ENCODE measurements at places on chromosomes 2 and 18.
A peak's percentile ranks its signal among the peaks of the same experiment; 100 is the strongest.

DNA sequence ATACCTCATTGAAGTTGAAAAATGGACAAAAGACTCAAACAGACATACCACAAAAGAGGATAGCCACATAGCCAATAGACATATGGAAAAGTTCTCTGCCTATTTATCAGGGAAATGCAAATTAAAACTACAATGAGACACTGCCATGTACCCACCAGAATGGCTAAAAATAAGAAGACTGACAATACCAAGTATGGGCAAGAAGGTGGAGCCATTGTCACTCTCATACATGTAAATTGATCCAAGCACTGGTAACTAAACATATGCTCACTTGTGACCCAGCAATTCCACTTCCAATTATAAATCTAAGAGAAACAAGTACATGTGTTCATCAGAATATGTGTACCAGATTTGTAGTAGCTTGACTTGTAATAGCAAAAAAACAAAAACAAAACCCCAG, 4.6 kb downstream of the LOXHD1 start:
- no peak for DNase-seq

- DNase-seq, result no peak
Observed at GRCh38 chr18:61502472-61502871, 169.2 kb downstream of the CDH20 start.

- no peak for DNase-seq
Observed at GRCh38 chr2:129502781-129503180, 476.7 kb upstream of the RAB6C start.

DNA sequence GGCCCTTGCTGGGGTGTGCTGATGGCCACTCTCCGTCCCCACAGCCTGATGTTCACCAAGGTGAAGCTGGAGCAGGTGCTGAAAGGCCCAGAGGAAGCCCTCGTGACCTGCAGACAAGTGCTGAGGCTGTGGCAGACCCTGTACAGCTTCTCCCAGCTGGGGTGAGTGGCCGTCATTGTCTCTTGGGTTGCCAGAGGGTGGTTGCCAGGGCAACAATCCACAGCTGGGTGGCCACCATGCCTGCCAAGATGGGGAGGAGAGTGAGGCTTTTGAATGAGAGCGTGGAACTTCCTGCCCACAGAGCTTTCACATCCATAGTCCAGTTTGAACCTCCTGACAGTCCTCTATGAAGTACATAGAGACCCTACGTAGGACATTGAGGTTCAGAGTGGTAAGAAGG, 108.8 kb downstream of the STPG4 start:
- no peak for DNase-seq

DNA sequence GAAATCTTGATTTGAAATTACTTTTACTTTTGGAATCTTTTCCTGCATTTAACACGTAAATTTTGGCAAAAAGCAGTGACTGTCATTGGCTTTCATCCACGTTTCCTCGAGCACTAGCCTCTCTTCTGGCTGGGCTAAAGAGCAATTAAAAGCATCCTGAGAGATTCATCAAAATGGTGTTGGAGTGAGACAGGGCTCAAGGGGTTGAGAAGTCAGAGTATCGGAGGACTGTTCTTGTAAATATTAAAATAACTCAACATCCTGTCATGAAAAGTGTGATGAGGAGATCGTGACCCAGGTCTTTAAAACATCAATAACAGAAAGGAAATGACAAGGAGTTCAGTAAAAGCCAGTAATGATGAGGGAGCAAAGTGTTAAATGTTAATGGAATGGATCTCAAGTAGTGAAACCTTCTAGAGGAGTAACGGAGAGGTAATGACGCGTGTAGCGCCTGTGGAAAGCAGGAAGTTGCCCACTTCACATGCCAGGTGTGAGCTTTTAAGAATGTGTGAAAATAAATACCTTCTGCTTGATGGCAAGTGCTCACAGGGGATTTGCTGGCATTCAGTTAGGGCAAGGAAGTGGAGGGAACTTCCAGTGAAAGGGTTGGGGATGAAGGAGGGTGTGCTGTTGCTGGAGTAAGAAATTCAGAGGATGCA, 754.4 kb downstream of the ADCYAP1 start:
- DNase-seq, result no peak

GRCh38 chr2:191607096-191607495, 70.8 kb upstream of the NABP1 start:
- no peak for DNase-seq

DNA sequence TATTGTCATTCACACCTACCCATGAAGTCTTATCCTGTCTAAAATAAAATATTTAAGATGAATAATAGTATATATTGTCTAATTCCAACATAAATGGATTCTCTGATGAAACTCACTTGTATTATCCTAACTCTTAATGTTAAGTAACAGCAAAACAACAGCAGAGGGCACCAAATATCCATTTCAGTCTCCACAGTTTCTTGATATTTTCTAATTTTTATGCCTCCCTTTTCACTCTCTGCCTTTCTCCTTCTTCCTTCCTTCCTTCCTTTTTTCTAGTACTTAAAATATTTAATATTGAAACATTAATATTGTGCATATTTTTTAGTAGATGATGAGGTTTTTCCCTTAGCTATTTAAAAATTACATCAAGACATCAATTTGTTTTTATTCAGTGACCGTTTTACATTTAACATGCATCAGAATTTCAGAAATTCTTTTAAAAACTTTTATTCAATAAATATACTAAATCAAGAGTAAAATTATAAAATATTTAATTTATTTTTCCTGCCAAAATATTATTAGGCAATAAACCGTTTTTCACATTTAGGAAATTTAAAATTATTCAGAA, 97.6 kb downstream of the WDR7 start:
- no peak for DNase-seq

DNA sequence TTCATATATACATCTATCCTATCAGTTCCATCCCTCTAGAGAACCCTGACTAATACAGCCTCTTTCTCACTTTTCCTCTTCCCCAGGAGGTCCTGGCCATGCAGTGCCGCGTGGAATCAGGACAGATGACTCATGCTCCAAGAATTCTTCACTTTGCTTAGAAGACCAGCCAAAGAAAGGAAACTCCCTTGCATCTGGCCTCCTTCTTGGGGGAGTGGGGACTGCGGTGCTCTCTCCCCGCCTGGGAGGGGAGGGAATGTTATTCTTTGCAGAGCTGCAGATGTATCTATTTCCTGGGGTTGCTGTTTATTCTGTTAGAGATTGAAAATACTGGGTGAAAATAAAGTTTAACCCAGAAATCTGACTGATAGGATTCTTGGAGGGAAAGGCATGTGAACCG, 111.5 kb upstream of the SH3BP4 start:
- DNase-seq, result no peak

DNA sequence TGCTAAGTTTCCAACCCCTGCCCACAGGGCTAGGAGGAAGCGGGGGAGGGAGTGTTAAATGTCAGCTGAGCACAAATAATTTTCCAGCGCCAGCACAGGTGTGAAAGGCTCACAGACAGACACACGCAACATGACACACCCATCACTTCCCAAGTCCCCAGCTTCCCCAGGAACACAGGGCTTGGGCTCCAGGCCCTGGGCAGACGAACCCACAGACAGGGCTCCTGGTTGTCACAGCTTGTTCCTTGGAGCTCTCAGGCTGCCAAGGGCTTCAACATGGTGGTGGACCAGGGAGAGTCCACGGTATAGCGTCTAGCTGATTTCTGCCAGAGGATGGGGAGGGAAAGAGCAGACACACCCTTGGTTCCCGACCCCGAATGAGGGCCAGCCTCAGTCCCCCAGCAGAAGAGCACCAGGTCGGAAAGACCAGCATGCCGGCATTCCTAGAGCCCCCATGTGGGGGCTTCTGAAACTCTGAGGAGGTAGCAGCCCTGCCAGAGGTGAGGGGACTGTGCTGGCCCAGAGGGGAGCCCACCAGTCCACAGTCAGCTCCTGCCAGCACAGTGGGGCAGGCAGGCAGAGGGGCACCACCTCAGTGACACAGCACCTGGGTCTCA, 1.9 kb downstream of the DUSP2 start:
- no peak for DNase-seq

GRCh38 chr18:70365361-70365760, 76.5 kb downstream of the SOCS6 start:
- DNase-seq, result no peak

DNA sequence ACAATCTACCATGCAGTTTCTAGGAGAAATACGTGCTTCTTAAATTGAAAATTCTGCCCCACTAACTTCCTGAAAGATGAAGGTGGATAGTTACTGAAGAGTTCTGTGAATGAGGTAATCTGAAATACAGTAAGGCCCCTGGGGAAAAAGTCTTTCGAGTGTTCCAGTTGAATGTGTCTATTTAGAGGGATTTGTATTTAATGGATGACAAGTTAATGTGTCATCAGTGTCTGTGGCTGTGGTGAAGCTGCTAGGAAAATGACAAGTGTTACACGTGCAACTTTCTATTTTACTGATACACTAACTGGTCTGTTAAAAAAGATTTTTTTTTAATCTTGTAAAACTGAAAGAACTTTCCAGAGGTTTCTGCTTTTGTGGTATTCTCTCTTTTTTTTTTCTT, 384.6 kb downstream of the STK39 start:
- DNase-seq, result no peak

DNA sequence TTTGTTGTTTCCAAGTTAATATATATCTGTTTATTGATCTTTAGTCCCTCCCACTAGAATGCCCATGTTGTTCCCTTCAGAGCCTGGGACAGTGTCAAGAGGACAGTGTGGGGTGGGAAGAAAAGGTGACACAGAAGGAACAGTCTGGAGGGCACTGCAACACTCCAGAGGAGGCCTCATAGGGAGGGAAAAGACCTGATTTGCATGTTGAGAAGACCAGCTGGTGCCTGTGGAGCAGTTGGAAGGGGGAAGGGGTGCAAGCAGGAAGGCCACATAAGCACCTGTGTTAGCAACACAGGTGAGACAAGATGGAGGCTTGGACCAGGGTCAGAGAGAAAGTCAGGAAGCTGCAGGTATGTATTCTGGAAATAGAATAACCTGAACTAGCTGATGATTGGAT, 48.1 kb upstream of the FHOD3 start:
- no peak for DNase-seq

GRCh38 chr2:220040346-220040745, 412.9 kb downstream of the SLC4A3 start:
- no peak for DNase-seq

DNA sequence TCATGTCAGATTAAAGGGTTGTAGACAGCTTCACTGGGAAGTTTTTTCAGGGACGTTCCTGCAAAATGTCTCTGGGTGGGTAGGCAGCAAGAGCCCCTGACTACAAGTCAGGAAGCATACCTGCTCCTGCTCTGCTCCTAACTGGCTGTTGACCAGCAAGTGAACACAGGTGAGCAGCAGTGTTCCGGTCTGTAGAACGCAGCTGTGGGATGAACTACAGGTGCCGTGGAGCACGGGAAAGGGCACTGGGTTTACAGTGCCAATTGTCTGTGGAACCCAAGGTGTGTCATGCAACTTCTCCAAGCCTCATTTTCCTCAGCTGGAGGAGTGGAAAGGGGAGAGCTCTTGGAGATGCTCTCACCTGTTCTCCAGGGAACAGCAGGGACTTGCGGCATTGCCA, 6.6 kb downstream of the ASB18 start:
- DNase-seq, result no peak

DNA sequence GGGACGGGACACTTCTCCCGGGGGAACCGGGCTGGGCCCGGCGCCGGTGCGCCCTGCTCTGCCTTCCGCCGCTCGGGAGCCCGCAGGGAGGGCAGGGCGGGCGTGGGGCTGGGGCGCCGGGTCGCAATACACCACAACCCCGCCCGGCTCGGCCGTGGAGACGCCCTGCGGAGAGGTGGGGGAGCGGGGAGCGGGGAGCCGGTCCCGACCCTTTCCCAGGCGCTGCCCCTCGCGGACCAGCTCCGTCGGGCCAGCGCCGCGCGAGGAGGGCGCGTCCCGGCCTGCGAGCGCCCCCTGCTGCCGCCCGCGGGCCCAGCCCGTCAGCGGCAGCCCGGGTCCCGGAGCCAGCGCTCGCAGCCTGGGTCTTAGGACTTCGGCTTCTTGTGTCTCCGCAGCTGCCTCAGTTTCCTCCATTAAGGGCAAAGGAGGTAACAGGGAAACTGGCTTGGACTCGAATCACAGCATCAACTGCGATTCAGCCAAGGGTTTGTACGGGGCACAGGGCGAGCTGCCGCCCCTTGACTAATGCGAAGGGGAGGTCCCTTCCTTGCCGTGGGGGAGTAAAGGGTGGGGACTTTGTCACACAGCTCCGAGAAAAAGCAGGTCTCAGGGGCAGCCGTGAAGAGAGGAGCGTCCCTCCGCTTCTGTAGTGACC, 635 bp upstream of the ADRA2B start:
- DNase-seq, result peak; percentile 67

GRCh38 chr2:176560296-176560695, 291.1 kb downstream of the MTX2 start:
- no peak for DNase-seq

DNA sequence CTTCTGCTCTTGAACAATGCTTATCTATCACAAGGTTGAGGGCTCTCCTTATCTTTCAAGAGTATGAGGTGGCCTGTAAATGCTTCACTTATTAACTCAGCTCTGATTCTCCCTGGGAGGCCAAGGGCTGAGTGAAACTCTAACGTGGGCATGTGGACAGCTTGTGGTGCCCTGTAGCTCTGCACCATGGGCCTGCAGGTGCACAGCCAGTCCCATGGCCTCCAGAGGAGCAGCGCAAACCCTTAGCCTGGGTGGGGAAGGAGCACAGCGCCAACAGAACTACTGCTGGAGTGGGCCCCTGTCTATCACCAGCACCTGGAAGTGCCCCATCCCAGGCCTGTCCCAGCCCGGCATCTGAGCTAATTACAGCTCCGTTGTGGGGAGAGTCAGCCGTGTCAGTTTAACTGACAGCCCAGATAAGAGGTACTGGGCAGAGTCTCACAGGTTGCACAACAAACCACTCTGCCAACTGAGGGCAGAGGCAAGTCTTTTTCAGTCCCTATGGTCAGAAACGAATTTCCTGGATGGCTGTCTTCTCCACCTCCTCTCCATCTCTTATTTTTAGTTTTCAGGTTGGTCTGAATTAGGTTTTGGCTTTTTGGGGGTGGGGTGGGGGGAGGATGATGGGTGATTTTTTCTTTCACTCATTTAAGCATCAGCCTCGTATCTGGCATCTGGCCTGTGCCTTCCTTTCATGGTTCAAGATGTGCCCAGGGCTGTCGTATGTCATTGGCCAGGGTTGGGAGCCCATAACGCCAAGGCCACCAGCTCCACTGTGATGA, 219.5 kb downstream of the BCL2 start:
- DNase-seq, result no peak

DNA sequence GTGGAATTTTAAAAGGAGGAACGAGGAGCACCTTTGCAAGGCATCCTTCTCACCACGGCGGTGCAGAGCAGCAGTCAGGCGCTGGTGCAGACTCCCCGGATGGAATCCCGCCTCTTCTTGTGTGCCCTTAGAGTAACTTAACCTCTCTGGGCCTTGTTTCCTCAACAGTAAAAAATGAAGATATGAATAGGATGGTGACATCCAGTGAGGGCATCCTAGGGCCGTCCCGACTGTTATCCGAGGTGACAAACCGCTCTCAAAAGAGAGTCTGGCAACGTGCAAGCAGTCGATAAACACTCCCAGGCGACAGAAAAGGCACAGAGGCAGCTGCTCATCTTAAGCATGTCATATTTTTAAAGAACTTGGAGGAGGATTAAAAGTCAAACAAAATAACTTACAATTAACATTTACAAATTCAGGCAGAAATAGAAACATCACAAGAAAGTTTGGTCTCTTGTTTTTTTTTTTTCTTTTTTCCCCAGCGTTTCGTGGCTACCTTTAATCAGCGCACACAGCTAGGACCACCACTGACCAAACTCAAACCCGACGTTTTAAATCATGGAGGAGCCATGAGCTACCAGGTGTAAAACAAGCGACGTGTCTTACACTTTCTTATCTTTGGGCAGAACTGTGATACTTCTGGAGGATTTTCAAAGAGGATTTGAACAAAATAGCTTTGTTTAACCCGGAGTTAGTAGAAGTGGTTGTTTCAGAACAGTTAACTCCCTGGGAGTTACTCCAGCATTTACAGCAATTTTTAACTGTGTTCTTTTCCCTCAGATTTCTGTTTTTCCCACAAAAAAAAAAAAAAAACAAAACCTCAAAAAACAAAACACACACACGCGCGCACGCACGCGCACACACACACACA, 2.1 kb downstream of the MBP start:
- DNase-seq, result no peak

All from activated T-cell treated with anti-CD3 and anti-CD28 coated beads for 48 hours (primary cell).